ENCODE measurements at places on chromosomes 3 and 15. TPM values are rescaled to one million over a fixed set of nuclear protein-coding genes. Genes with fewer than 3 reads are reported as not detected.

DNA sequence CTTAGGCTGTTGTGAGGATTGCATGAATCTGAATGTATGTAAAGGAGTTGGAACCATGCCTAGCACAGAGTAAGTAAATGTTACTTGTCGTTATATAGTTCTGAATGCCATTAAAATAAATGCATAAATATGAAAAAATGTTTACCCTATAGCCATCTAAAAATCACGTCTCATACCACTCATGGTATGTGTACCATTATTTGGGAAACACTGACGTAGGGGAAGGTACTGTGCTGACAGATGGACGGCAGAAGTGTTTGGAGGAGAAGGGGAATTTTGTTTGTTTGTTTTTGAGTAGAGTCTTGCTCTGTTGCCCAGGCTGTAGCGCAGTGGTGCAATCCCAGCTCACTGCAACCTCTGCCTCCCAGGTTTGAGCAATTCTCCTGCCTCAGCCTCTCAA, 30.5 kb upstream of the PDZRN3 start:
- no peaks in the 10 kb centered on the region for H3K4me1 ChIP-seq
- H3K36me3 ChIP-seq, result no peaks in the 10 kb centered on the region
- no peak overlapping the region for H3K27ac ChIP-seq
- no peaks in the 10 kb centered on the region for H3K27me3 ChIP-seq

GRCh38 chr3:186782542-186783057, 777 bp upstream of the EIF4A2 start:
- peaks cover 31% of the 10 kb centered on the region for H3K4me1 ChIP-seq
- peaks cover 43% of the 10 kb centered on the region for H3K36me3 ChIP-seq
- H3K4me3 ChIP-seq, result peak overlapping the region; percentile 91
- peak overlapping the region; percentile 97 for H3K27ac ChIP-seq
- no peak for DNase-seq
- no peaks in the 10 kb centered on the region for H3K27me3 ChIP-seq

DNA sequence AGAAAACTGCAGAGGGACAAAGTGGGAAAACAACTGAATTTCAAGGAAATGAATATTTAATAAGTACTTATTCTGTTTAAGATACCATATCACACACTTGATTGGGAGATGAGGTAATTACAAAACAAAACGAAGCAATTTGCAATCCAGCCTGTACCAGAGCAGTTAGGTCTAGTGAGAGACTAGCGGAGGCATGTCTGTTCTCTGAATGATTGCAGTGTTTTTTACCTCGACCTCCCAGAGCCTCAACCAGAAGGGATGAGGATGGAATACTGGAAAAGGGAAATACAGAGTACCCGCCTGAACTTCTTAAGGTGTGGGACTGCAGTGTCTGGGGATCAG, 59.5 kb downstream of the PIK3CB start:
- H3K36me3 ChIP-seq, result peaks cover 3% of the 10 kb centered on the region
- no peak for DNase-seq
- no peak overlapping the region for H3K27ac ChIP-seq
- H3K4me1 ChIP-seq, result peaks cover 19% of the 10 kb centered on the region
- no peaks in the 10 kb centered on the region for H3K27me3 ChIP-seq

- H3K4me1 ChIP-seq, result peaks cover 5% of the 10 kb centered on the region
- H3K27ac ChIP-seq, result no peak overlapping the region
- peak overlapping the region; percentile 41 for H3K4me3 ChIP-seq
- no peaks in the 10 kb centered on the region for H3K36me3 ChIP-seq
- DNase-seq, result no peak
Measured at GRCh38 chr15:68431037-68431791, 749 bp downstream of the ITGA11 start.

GRCh38 chr3:62667714-62668113, 207.5 kb downstream of the CADPS start:
- no peaks in the 10 kb centered on the region for H3K36me3 ChIP-seq
- no peaks in the 10 kb centered on the region for H3K4me1 ChIP-seq
- H3K27ac ChIP-seq, result no peak overlapping the region
- no peak overlapping the region for H3K4me3 ChIP-seq

The CCDC13 gene
- total RNA-seq, result 0.63 TPM

The AMT gene
- 3.8 TPM for total RNA-seq

- H3K27me3 ChIP-seq, result no peaks in the 10 kb centered on the region
- no peaks in the 10 kb centered on the region for H3K36me3 ChIP-seq
- H3K4me1 ChIP-seq, result peaks cover 4% of the 10 kb centered on the region
Measured at GRCh38 chr3:8491271-8492144, 10.1 kb upstream of the LMCD1 start.

The GASK1A gene
- not detected for total RNA-seq

The GPR62 gene
- not detected for total RNA-seq

The CYP1A1 gene
- total RNA-seq, result 4.7 TPM

DNA sequence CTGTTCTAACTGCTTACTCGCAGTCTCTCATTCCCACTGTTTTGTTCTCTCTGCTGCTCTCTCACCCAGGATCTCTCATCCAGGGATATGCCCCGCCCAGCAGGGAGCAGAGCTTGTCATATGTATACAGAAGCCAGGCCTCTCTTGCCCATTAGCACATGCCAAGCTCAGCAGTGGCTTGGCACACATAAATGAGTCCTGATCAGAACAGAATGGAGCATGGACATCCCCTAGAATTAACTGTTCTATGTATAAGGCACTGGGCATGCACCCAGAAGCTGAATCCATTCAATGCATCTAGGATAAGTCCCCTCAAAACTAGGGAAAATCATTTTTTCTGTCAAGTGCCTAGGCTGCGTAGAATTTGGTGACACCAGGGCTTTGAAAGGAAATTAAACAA, 61.6 kb downstream of the IGSF11 start:
- H3K27me3 ChIP-seq, result peaks cover 8% of the 10 kb centered on the region
- H3K36me3 ChIP-seq, result no peaks in the 10 kb centered on the region
- no peak for DNase-seq
- no peak overlapping the region for H3K27ac ChIP-seq
- H3K4me1 ChIP-seq, result peaks cover 12% of the 10 kb centered on the region

DNA sequence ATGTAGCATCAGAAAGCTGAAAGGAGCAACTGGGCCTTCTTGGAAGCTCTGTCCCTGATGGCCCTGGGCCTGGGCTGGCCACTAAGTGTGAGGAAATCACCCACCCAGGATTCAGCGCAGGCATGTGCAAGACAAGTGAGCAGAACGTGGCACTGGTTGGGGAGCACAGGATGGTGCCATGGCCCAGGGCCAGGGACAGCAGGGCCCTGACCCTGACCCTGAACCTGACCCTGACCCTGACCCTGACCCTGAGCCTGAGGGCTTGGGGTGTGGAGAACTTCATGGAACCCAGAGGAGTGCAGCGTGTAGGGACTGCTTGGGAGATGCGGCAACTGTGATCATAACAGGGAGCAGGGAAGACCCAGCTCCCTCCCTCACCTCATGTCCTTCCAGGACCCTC, 5.9 kb upstream of the ALDH1L1 start:
- no peaks in the 10 kb centered on the region for H3K36me3 ChIP-seq
- DNase-seq, result no peak
- no peak overlapping the region for H3K27ac ChIP-seq

The DAZL gene
- total RNA-seq, result not detected

GRCh38 chr3:10437272-10437994, 68.0 kb downstream of the ATP2B2 start:
- H3K4me1 ChIP-seq, result peaks cover 30% of the 10 kb centered on the region
- H3K27ac ChIP-seq, result peak overlapping the region; percentile 84
- H3K4me3 ChIP-seq, result peak overlapping the region; percentile 9
- H3K27me3 ChIP-seq, result peaks cover 2% of the 10 kb centered on the region

DNA sequence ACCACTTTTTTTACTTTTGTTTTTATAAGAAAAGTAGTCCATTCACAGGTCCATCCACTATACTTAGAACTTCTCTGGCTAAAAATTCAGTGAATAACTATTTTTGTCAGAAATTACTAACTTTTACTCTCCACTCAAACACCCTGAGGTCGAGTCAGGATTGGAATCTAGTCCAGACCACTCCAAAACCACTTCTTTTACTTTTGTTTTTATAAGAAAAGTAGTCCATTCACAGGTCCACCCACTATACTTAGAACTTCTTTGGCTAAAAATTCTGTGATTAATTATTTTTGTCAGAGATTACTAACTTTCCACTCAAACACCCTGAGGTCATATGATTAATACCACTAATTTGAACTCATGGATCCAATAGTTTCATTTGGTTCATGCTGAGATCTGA, 239.4 kb downstream of the RORA start:
- no peak for DNase-seq

The CCDC191 gene
- 3.0 TPM for total RNA-seq

- no peak overlapping the region for H3K4me3 ChIP-seq
- H3K36me3 ChIP-seq, result no peaks in the 10 kb centered on the region
- peaks cover 17% of the 10 kb centered on the region for H3K27me3 ChIP-seq
- no peak overlapping the region for H3K27ac ChIP-seq
Measured at GRCh38 chr15:39125904-39126303, 455.0 kb upstream of the THBS1 start.

DNA sequence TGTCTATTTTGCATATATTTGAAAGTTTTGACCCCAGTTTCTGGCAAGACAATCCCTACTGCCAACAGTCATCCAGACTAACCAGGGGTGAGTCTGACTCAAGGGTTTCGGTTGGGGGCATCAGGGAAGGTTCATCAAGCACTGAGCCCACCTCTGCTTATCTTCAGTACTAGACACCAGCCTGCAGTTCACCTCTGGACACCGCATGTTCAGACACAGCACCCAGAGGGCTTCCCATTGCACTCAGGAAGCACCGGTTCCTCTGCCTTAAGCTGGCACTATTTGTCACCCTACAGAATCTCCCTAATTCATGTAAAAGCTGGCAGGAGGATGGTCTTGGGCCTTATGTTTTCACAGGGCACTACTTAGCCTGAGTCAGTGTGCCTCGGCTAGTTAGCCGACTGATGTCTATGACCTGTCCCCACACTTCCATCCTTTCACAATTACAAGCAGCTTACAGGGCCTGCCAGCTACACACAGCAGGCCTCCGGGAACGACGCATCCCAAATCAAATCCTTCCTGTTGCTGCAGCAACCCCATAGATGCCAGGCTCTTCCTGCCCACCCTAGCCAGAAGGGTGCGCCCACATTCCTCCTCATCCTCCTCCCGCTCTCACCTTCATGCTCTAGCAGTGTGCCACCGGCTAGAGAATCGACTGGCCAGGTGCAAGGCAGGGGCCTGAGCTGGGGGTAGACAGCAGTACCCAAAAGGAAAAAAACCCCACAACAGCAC, 52.5 kb downstream of the SH3BP5 start:
- peaks cover 22% of the 10 kb centered on the region for H3K27me3 ChIP-seq
- H3K27ac ChIP-seq, result no peak overlapping the region
- H3K36me3 ChIP-seq, result peaks cover under 1% of the 10 kb centered on the region
- no peak overlapping the region for H3K4me3 ChIP-seq

GRCh38 chr3:129555153-129555550, 12.2 kb downstream of the H1-8 start:
- H3K27me3 ChIP-seq, result peaks cover 20% of the 10 kb centered on the region
- no peak for DNase-seq
- H3K4me3 ChIP-seq, result no peak overlapping the region
- H3K36me3 ChIP-seq, result no peaks in the 10 kb centered on the region
- no peak overlapping the region for H3K27ac ChIP-seq
- peaks cover 24% of the 10 kb centered on the region for H3K4me1 ChIP-seq

DNA sequence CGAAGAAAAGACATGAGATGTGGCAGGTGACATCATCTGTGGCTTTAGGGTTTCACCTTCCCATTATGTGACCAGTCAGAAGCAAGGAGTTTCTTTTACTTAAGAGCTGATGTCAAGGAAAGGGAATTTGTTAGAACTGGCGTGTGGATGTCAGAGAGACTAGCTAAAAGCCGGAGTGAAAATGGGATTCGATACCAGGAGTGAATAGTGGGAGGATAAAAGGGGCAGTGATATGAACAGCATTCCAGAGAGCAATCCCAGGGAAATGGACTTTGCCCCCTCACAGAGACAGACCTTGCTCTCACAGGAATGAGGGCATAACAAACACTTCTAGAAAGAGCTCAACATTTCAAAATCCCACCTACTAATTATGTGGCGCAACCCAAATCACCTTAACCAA, 5.9 kb upstream of the FMN1 start:
- peaks cover 33% of the 10 kb centered on the region for H3K4me1 ChIP-seq
- no peaks in the 10 kb centered on the region for H3K36me3 ChIP-seq
- peaks cover under 1% of the 10 kb centered on the region for H3K27me3 ChIP-seq
- no peak overlapping the region for H3K27ac ChIP-seq
- no peak overlapping the region for H3K4me3 ChIP-seq

- H3K4me1 ChIP-seq, result no peaks in the 10 kb centered on the region
- H3K4me3 ChIP-seq, result no peak overlapping the region
- no peak overlapping the region for H3K27ac ChIP-seq
- no peaks in the 10 kb centered on the region for H3K36me3 ChIP-seq
- no peak for DNase-seq
Measured at GRCh38 chr3:117645561-117646242, 936.1 kb downstream of the TUSC7 start.

The HIGD2B gene
- total RNA-seq, result 0.24 TPM

DNA sequence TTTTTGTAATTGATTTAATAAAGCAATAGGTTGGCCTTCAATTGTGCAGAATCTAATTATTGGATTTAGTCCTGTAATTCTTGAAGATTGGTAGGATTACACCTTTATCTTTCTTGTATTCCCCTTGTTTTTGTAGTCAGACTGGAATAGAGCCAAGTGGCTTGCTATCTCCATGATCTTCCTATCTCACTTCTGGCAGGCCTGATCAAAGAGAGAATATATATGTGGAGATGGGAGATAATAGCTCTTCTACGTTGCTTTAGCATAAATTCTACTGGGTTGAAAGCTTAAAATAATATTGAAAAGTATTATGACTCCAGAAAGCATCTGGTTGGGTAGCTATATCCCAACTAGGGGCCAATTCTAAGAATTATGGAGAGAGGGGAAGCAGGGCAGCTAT, 16.9 kb upstream of the IFT57 start:
- no peak overlapping the region for H3K4me3 ChIP-seq
- no peak for DNase-seq
- peaks cover 2% of the 10 kb centered on the region for H3K36me3 ChIP-seq
- H3K27me3 ChIP-seq, result no peaks in the 10 kb centered on the region
- no peaks in the 10 kb centered on the region for H3K4me1 ChIP-seq
